Left renal cortex interstitium (tissue), 4 donors: ENCODE measurements at places on chromosomes 3 and 15. TPM values are rescaled to one million over a fixed set of nuclear protein-coding genes. Genes with fewer than 3 reads are reported as not detected.

GRCh38 chr3:106482451-106482850 lies 613.6 kb upstream of the CBLB start:
- DNase-seq: no peak

DNA sequence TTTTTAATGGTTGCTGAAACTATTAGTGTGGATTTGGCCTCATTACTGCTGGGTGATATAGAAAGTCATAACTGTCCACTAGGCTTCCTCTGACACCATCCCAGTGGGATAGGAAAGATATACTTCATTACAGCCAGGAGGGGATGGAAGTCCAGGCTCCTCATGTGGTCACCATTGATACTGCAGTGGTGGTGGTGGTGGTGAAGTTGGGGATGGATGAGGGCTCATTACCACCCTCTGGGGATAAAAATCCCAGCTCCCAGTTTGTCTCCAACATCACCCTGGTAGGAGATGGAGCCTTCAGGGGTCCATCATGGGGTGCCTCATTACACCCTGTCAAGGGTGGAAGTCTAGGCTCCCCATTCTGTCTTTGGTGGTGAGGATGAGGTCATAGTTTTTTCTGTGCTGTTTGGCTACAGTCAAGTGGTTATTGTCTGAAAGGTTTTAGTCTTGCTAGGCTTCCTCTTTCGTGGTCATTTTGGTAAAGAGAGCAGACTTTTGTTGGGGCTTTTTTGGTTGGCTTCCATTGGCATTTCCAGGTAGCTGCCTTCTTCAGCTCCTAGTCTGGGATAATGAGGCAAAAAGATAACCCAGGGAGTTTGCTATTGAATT lies 30.1 kb upstream of the FILIP1L start:
- DNase-seq: no peak

DNA sequence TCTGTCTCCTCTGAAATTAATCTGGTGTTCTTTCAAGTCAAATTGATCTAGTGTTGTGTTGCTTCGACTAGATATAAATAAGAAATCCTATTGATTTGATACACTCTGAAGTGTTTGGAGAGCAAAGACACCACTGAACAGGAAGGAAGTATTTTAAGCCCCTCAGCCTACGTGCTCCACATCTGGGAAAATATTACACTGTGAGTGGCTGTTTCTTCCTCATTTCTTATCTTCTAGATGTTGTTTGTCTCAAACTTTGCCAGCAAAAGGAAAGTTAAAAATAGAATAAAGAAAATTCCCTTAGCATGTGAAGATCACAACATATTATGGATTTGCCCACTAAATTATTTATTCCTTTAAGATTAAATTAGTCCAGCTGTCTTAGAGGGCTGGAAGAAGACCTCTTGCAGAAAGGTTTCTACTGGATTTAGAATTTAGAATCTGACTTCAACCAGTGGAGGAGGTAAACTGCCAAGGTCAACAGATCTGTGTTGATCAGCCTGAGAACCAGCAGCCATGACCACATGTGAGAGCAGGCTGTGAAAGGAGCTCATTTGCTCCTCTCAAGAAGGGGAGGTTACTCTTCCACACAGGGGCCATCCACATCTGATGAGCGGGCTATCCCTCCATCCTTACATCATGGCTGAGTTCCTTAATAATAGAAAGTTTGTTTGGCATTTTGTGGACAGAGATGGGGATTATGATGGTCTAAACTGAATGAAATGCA lies 46.3 kb upstream of the ACKR4 start:
- DNase-seq: no peak

DNA sequence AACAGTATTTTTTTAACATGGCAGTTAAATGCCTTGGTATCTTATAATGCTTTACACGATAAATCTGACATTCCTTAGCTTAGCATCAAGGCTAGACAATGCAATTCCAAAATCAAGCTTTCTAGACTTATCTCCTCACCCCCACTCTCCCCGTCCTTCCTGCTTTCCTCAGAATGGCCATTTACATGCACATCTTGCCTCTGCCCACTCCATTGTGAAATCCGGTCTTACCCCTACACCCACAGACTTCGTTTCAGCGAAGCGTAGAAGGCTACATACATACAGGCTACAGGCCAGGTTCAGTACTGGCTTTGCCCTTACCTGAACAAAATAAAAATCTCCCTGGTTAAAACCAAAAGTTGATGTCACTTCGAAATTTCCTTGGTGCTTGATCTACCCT lies 58.6 kb upstream of the SLC12A8 start:
- no peak for DNase-seq

DNA sequence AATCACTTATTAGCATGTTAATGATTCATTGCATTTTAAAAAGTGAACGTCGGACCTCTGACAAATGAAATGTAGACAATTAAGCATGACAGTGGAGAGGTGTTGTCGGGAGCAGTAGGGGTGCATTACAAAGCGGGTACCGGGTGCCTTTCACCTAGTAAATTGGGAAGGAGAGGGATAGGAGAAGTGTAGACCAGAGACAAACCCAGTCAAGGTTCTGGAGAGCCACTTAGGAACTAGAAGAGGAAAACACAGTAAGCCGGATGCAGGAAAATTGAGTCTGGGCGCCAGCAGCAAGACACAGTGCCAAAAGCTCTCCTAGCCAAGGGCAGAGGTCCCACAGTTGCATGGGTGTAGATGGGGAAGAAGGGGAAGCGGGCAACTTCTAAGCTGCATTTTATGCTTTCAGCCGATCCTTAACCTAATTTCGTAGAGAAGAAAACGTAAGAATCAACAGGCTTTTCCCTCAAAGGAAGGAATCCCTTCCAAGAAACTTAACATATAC lies 3.1 kb upstream of the CERS3 start:
- DNase-seq: no peak

Gene SLC12A1
- polyA plus RNA-seq: 563 TPM

- no peak for DNase-seq
Observed at GRCh38 chr3:155316426-155316825, 22.9 kb upstream of the STRIT1 start.

DNA sequence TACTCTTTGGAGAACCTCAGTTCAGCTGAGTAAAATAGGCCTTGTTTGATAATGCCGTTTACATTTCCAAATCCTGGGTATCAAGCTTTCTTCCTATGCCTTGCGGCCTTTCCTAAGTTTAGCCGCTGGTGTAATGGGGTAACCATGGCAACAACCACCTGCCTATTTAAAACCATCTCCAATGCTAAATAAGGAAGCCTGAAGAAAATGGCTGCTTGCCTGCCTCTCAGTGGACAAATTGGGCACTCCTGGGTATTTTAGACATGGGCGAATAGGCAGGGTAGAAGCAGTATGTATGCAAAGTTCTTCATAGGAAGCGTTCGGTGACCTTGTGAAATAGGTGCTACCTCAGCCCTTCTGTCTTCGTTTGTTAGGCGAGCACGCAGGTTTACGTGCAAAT lies 122.7 kb downstream of the DGKG start:
- no peak for DNase-seq

Gene SCAANT1
- polyA plus RNA-seq: 1.8 TPM

DNA sequence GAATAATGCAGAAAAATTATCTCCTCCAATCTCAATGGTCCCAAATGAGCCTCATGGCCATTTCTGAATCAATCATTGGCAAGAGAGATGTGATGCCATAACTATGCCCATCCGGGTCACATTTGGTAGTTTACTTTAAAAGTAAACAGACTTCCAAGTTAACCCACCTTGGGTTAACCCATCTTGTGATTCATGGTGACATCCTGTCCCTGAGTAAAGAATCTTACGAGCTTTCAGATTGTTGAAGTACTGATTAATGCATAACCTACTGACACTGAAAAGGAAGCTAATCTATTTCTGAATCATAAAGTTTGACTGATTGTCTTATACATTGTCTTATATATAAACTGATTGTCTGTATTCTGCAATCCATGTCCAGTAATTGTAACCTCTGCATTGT lies 467.2 kb upstream of the AGTR1 start:
- no peak for DNase-seq

DNA sequence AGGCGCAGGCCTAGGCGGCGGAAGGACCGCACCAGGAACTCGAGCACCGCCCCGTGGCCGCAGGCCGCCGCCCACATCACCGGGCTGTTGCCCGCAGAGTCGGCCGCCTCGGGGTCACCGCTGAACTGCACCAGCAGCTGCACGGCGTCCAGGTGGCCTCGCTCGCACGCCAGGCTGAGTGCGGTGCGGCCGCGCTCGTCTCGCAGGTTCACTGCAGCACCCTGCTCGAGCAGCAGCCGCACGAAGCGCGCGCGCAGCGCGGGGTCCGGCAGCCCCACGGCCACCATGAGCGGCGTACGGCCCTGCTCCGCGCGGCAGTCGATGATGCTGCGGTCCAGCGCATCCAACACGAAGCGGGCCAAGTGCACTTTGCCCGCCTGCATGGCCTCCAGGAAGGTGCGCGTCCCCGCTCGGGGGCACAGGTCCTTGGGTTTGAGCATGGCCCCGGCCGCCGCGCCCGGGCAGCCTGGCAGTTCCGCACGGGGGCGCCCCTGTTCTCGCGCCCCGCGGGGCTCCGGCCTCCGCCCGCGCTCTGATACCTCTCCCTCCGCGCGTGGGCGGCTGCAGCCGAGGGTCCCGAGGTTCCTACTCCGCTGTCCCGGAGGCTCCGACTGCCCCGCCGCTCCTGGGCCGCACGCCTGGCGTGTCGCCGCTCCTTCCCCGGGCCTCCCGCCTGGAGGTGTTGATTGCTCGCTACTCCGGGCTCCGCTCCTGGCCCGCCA lies 556 bp downstream of the ANKRD63 start:
- DNase-seq: no peak

Gene SPTBN5
- 3.6 TPM for polyA plus RNA-seq

Gene FGF12
- 7.0 TPM for polyA plus RNA-seq

- DNase-seq: no peak
Observed at GRCh38 chr3:58666683-58667082, at the start of gene FAM3D. TSS of gene FAM3D (minus strand) at chr3:58666774. CDS start at chr3:58655563, 11,211 bp downstream.

DNA sequence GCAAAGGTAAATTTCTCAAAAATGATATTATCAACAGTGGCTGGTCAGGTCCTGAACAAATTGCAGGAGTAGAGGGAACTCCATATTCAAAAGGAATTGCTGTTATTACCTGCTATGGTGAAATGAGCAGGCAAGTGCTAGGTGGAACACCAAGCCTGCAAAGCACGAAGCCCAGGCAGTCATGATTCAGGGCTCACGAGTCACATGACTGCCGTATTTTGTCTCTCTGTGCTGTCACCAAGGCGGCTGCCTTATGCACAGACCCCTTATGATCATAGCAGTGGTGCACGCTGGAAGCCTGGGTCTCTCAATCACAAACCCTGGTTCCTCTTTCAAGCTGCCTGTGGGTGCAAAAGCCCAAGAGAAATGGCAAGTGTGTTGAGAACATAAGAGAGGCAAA lies 24.4 kb downstream of the SLC12A1 start:
- DNase-seq: no peak

DNA sequence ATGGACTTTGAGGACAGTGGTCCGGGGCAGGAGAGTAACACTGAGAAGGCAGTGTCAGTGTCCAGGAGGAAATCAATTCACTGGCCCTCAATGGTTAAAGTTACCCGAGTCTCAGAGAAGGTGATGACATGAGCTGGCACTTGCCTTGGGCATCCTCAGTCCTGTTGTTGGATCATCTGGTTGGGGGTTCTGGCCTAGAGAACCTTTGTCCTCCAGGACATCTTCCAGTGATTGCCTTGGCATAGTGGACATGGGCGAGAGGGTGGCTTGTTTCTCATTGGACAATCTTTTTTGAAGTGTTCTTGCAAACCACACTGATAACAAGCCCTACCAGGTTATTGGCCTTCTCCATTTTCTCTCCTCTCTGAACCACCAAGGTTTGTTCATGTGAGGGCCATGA lies 83.4 kb upstream of the TERB2 start:
- no peak for DNase-seq

Gene SEMA5B
- 22.3 TPM for polyA plus RNA-seq
